Activated effector memory CD4-positive, alpha-beta T cell treated with anti-CD3 and anti-CD28 coated beads, Interleukin-2, amount 50 U/mL, for 16 hours (primary cell): ENCODE measurements at places on chromosomes 4 and X.

DNA sequence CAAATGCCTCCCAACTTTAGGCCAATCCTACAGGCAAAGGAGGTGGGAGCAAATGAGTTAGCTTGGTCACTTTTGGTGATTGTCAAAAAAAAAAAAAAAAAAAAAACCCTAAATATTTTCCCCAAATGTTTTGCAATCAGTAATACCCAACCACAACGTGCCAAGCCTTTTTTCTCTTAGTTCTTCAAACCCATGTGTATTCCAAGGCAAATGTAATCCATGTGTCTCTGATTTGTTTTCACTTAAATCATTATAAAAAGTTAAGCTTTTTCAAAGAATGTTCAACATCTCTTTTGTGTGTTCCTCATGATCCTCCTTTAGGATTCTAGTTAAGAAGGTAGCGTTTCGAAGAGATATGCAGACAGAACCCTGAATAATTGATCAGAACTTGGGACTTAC, 328.4 kb downstream of the PAPSS1 start:
- DNase-seq, result no peak

DNA sequence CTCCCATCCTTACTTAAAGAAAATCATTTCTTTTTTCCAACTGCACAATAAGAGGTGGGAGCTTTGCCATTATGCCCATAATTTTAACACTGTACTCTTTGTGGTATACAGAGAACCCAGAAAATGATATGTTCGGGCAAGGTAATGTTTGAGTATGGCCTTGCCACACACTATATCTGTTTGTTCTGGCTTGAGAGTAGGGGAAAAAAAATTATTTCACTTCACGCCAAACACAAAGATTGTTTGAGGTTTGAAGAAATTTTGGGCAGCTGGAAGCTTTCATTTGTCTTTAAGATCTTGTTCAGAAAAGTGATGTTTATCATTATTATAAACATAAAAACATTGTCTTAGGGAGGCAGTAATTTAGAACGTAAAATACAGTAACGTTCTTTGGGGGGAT, 115.4 kb upstream of the NAP1L5 start:
- DNase-seq, result no peak

DNA sequence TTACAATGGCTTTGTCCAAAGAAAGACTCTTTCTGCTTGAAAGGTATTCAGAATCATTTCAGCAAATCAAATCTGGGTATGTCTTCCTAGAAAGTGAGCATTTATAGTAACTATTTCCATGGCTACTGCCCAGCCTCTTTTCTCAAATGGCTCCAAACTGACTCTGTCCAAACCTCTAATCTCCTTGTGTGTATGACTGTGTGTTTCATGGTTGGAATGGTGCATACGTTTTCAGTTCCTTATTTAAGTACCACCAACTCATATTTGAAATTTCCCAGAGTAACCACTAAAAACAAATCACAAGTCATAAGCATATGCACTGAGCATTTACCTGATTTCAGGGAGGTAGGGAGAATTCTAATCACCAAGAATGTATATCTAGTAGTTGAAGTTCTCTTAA, 106.0 kb downstream of the TMEM144 start:
- no peak for DNase-seq

- no peak for DNase-seq
These were observed 108.5 kb downstream of the ADGRA3 start for GRCh38 chr4:22407361-22407760.

DNA sequence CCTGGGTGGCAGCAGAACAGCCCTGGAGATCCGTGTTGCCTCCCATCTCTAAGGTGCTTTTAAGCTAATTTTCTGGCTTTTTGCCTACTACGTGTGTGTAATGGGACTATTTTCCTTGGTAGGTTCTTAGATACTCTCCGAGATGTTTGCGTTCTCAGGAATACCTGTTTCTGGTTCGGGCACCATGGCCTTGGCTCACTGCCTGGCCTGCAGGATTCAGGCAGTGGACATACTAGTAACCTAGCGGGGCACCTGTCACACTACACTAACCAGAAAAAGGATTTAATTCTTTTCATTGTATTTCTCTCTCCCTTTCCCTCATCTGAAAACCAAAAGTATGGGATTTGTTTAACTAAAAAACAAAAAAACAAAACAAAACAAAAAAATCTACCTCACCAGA, 29.2 kb downstream of the FHIP1A start:
- no peak for DNase-seq

DNA sequence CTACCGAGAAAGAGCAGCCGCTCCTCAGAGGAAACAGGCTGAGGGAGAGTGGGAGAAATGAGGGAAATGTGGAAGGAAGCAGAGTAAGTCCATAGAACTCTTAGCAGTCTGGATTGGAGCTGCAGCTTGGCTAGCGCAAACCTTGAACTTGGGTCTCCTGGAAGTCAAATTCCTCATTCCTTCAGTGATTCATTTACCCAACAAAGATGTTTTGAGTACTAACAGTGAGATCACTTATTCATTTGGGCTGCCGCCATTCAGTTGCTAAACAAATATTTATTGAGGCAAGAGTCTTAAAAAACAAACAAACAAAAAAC, 51.5 kb downstream of the SEL1L3 start:
- no peak for DNase-seq

- DNase-seq, result no peak
These were observed 202.6 kb downstream of the RBM46 start for GRCh38 chr4:154983714-154984113.

GRCh38 chrX:10726647-10727046, 106.3 kb upstream of the MID1 start:
- no peak for DNase-seq

DNA sequence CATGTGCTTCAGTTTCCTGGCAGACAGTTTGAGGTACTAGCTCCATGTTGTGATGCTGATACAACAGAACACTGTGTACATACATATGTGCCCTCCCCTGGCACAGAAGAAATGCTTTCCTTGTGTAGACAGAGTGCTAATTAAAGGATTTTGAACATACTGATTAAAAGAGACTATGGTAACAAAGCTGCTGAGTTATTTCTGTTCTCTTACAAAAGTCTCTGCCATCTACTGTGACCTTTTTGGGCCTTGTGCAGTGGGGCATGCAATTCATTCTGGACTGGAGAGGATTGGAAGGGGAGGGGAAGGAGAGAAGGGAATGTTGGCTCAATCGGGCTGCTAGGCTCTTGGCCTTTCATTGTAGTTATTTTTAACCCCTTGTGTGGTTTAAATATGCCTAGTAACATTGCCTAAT, 6.0 kb downstream of the PDLIM5 start:
- no peak for DNase-seq

- no peak for DNase-seq
These were observed 225.2 kb upstream of the PPARGC1A start for GRCh38 chr4:24114919-24115500.
